Stimulated activated CD4-positive, alpha-beta T cell treated with anti-CD3 and anti-CD28 coated beads, Interleukin-12 subunit alpha, Interleukin-12 subunit beta, amount 100 ng/mL, for 48 hours (primary cell): ENCODE measurements at places on chromosomes 5 and 9.

DNA sequence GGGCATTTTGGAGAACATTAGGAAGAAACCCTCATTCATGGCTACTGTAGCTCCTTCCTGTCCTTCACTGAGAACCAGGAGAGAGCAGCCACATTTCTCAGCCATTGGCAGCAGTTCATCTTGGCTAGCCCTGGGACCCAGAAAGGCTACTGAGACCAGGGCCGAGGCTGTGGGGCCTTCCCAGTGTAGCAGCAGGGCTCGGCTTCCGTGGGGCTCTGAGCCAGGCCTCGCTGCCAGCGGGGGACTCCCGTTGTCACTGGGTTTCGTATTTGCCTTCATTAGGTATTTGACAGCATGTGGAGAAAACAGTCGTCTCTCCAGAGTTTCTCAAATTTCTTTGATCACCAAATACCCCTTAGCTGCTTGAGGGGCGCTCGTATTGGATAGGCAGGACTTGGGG lies 37.3 kb upstream of the PRDM12 start:
- no peak for DNase-seq

DNA sequence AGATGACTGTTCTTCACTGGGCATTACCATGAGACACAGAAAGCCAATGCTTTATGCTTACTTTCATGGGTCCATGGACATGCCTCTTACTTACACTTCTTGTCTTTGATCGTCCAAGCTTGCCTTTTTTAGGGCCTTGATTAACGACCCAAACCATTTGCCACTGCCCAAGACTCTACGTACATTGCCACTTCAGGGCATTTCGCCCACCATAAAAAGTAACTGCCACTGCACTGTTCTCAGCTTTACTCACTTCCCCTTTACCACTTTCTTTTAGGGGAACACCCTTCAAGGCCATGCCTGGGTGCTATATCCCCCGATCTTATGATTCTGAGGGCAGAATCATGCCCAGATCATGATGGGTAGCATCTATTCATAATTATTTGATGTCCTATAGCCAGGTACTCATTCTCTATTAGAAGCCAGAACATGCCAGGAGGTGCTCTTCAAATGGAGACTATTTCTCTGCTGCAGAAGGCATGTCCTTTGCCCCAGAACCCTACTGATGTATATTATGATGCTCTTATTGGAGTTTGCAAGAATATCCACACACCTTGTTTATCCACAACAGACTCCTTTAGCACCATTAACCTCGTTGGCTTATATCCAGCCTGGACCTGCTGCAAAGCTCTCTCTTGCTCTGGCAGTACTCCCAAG lies 64.1 kb upstream of the RAD23B start:
- no peak for DNase-seq

GRCh38 chr9:135887021-135887507 lies 20.3 kb downstream of the CAMSAP1 start:
- no peak for DNase-seq

DNA sequence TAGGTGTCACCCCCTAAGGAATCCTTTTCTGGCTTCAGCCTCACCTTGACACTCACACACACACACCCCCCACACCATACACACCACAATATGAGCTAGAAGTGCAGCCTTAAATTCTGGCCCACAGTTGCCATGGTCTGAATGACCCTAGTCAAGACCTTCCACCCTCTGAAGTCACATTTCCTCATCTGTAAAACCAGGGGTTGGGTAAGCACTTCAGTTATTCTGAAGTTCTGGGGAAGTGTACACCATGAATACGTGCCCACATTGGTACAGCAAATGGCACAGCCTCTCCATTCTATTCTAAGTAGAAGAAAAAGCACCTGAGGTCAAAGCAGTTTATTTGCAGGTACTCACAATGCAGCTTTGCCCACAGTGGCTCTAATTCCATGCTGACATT lies 372.8 kb upstream of the KLF4 start:
- DNase-seq = no peak

DNA sequence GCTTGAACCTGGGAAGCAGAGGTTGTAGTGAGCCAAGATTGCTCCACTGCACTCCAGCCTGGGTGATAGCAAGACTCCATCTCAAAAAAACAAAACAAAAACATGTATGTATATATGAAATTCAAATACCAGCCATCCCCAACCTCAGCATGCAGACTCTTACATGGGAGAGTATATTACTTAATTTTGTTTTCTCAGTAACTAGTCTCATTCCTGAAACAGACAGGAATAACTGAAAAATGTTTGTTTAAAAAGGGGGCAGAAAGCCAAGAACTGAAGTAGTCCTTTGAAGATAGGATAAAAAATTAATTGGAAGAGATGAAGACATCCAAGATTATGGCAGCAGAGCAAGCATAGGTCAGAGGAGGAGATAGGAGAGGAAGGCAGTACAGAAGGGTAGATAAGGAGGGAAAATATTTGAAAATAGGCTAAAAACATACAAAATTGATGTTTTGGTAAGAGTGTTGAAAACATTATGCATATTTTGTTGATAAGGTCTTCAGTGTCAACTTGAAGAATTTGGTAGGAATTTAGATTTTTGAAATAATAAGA lies 309.9 kb downstream of the MAT2B start:
- no peak for DNase-seq

GRCh38 chr5:64330728-64331231 lies 165.1 kb downstream of the RNF180 start:
- no peak for DNase-seq

- DNase-seq = no peak
Observed at GRCh38 chr9:72454871-72455491, 66.4 kb upstream of the TMC1 start.

DNA sequence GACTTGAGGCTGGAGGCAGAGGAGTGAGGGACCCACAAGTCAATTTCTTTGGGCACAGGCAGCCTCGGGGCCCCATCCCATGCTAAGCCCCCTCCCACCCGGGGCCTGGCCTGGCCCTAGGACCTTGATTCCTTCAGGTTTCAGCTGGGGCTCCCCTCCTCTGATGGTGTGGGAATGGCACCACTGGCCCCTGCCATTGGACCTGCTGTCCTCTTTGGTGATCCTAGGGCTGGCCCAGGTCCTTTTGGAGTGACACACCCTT lies 10.5 kb downstream of the ERGIC1 start:
- DNase-seq = no peak

GRCh38 chr5:100505984-100506670 lies 29.0 kb upstream of the FAM174A start:
- DNase-seq = no peak

DNA sequence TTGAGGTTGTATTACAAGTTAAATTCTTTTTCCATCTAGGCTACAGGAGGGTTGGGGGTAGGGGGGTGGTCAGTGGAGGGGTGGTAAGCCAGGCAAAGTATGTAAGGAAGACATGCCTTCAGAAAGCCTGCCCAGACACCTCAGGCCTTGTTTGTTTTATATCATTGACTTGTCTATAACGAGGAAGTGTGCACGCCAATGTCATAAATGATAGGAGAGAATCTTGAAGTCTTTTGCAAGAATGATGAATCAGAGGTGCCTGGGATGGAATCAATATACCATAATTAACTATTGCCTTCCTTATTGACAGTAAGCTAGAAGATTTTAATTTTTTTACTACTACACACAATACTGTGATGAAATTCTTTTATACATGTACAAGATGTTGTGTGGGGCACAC lies 90.7 kb downstream of the SEC61B start:
- no peak for DNase-seq

GRCh38 chr5:115241881-115242642 lies 20.6 kb downstream of the PGGT1B start:
- no peak for DNase-seq

DNA sequence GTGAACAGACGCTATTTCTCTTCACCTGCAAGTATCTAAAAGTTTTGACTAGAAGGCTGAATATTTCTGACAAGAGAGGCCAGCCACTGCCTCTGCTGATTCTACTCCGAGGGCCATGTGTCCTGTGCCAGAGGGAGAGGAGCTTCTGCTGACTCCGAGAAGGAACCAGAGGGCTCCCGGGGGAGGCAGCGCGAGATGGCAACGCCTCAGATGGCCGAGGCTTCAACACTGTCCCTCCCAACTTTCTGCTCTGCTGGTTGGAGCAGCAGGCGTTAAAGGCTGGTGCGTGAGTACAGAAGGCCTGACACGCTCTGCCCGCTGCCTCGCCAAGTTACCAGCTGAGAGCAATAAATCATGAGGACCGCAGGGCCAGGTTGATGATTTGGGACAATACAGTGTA lies 178.8 kb downstream of the GAPVD1 start:
- no peak for DNase-seq

GRCh38 chr9:81002906-81003305 lies 686.4 kb downstream of the TLE1 start:
- no peak for DNase-seq

DNA sequence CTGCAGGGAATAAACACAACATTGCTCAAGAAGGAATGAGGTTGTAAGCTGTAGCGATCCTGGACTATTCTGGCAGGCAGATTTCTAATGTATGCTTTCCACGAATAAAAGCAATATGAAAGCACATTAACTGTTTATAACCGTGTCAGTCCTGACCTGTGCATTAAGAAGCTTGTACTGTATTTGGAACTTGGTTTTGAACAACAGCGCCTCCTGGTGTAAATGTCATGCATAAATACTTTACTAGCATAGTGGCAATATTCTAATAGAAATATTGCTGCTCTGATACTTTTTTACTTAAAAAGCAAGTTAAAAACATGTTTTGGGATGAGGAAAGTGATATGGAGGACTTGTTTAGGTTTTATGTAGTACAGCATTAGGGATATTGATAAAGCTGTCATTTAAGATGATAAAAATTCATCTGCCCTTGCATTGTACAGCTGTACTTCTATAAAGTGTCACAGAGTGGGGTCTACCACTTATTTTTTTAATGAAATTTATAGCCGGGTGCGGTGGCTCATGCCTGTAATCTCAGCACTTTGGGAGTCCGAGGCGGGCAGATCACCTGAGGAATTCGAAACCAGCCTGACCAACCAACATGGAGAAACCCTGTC lies 70.7 kb upstream of the GNE start:
- peak; percentile 67 for DNase-seq

- no peak for DNase-seq
Observed at GRCh38 chr9:107137495-107138202, 145.4 kb upstream of the RAD23B start.

DNA sequence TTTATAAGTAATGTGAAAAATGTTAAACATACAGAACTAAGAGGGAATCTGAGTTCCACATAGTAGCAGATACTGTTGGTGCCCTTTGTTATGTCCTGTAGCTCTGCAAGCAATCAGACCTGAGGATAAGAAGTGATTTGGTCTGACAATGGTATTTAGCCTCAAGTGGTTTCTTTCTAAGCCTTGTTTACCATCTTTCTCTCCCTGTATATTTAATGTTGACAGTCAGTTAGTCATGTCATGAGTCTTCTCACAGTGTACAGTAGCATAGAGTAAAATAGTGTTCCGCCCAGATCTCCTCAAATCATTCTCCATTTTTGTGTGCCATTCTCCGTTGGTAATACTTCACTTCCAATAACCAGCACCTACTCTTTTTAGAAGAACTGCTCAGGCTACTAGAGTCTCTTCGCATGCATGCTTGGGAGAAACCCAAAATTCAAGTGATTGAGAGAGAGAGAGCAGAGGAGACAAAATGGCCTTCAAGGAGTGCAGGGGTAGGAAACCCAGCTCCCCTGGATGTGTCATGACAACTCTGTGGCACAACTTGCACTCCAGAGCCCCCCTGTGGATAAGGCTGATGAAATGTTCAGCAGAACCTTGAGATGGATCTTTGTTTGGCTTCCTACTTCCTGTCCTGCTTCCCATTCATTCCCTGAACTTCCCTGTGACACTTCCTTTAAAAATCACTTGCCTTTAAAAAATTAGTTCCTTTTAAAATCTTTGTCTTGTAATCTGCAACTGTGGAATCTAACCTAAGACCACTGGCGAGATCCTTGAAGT lies 129.2 kb upstream of the FST start:
- no peak for DNase-seq

DNA sequence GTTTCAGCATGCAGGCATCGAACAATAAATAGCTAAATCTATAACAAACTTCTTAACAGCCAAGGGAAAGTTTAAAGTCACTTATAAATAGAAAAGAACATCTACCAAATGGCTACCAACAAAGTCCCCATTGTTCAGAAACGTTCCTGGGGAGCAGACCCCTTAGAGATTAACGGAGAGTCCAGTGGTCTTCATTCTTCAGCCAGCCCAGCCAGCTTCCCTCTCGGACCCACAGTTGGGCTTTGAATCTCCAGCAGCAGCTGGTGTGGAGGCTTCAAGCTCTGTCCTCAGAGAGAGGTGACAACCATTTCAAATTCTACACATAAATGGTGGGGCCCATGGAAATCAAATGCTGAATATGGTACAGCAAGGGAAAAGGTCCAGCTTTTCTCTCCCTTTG lies 11.2 kb downstream of the ENC1 start:
- no peak for DNase-seq

- DNase-seq = no peak
Observed at GRCh38 chr5:179792612-179793467, 946 bp upstream of the LTC4S start.

GRCh38 chr9:129202613-129203555 lies 24.8 kb upstream of the IER5L start:
- DNase-seq = peak; percentile 85

DNA sequence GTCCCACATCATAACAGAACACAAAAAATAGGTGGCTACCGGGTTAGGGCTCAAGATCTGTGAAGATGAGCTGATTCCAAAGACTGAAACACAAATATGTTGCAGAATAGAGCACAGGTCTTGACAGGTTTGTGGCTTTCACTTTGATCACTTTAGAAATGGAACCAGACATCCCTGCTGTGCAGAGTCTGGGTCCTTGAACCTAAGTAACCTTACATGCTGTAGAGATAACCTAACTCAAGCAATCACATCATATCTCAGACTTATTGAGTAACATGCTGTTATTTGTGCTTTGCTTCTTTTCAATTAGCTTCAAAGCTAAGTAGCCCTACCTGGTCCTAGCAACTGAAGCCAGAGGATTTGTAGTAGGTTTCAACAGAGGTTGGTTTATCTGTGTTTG lies 24.3 kb downstream of the FBXW2 start:
- no peak for DNase-seq

- no peak for DNase-seq
Observed at GRCh38 chr5:89842531-89842930, 567.0 kb downstream of the CETN3 start.

- DNase-seq = no peak
Observed at GRCh38 chr5:53576674-53577073, 16.2 kb downstream of the NDUFS4 start.

DNA sequence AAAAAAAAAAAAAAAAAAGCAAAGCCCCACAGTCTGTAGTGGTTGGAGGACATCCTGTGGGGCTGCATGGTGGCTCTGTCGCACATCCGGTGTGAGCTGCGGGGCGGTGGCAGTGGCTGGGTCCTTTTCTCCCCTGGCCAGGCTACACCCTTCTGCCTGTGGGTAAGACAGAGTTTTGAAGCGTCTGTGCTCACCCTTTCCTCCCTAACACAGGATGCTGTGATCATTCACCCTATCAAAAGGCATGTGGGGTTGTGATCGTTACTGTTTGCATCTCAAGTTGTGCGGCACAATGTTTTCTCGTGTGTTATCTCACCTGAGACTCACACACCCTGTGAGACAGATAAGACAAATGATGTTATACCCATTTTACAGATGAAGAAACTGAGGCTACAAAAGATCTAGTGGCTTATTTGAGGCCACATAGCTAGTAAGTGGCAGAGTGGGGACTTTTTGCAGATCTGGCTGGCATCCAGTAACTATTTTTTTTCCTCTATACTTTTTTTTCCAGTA lies 17.5 kb downstream of the IRF1 start:
- no peak for DNase-seq
